Activated T-helper 1 cell treated with anti-CD3 and anti-CD28 coated beads, Interleukin-12 subunit alpha, Interleukin-12 subunit beta, Interleukin-2, Interleukin-4 antibody, amounts not matched to agents 30 ng/mL and 10 ng/mL and 1 ng/mL, durations not matched to agents 14 hours and 24 hours and 36 hours (primary cell): ENCODE measurements at places on chromosomes 3 and 15. TPM values are rescaled to one million over a fixed set of nuclear protein-coding genes. Genes with fewer than 3 reads are reported as not detected.

GRCh38 chr3:53211706-53212702 lies 43.8 kb downstream of the TKT start:
- H3K27me3 ChIP-seq, result peaks cover 5% of the 10 kb centered on the region
- no peaks in the 10 kb centered on the region for H3K4me1 ChIP-seq
- peaks cover 2% of the 10 kb centered on the region for H3K36me3 ChIP-seq

- no peak for DNase-seq
- no peak overlapping the region for H3K4me3 ChIP-seq
- H3K36me3 ChIP-seq, result no peaks in the 10 kb centered on the region
- no peaks in the 10 kb centered on the region for H3K4me1 ChIP-seq
- no peaks in the 10 kb centered on the region for H3K27me3 ChIP-seq
- H3K27ac ChIP-seq, result no peak overlapping the region
Measured at GRCh38 chr3:54670201-54671000, 257.5 kb downstream of the LRTM1 start.

GRCh38 chr15:47987461-47987860 lies 133.3 kb upstream of the SLC24A5 start:
- H3K4me1 ChIP-seq, result no peaks in the 10 kb centered on the region
- no peak overlapping the region for H3K27ac ChIP-seq
- H3K27me3 ChIP-seq, result peaks cover 7% of the 10 kb centered on the region
- no peak for DNase-seq
- no peak overlapping the region for H3K4me3 ChIP-seq
- H3K36me3 ChIP-seq, result no peaks in the 10 kb centered on the region

DNA sequence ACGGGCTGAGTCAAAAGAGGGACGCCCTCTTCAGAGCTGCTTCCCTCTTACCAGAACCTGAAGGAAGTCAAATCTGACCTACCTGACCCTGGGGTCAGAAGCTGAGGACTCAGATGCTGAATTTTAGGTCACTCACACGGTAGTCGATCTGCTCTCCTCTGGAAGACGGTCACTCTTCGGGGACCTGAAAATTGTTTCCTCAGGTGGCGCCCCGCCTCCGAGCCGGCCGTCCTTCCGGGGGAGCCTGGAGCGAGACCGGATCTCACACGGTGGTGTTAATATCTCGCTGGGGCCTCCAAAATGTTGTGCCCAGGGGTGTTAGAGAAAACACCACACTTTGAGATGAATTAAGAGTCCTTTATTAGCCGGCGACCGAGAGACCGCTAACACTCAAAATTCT lies 737.2 kb downstream of the SI start:
- H3K27ac ChIP-seq, result no peak overlapping the region
- no peaks in the 10 kb centered on the region for H3K4me1 ChIP-seq
- H3K27me3 ChIP-seq, result no peaks in the 10 kb centered on the region
- no peak overlapping the region for H3K4me3 ChIP-seq

- H3K27me3 ChIP-seq, result peaks cover 3% of the 10 kb centered on the region
- peak overlapping the region; percentile 70 for H3K27ac ChIP-seq
- DNase-seq, result no peak
- H3K4me1 ChIP-seq, result peaks cover 63% of the 10 kb centered on the region
- no peaks in the 10 kb centered on the region for H3K36me3 ChIP-seq
Measured at GRCh38 chr3:151305060-151305774, 11.4 kb downstream of the GPR87 start.

DNA sequence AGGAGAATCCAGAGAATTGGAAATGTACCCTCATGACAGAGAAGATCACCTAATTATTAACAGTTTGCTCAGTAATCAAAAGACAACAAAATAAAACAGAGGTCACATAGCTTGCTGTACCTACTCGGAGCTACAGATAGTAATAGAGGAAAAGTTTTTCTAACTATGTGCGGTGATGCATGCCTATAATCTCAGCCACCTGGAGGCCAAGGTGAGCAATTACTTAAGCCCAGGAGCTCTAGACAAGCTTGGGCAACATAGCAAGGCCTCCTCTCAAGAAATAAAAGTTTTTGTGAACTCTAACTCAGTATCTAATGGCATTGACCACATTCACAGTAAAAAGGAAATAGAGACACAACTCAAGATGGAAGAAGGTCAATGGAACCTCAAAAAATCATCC lies 243.6 kb downstream of the ATP8B4 start:
- peaks cover 39% of the 10 kb centered on the region for H3K36me3 ChIP-seq
- no peak overlapping the region for H3K4me3 ChIP-seq
- H3K27ac ChIP-seq, result no peak overlapping the region
- H3K4me1 ChIP-seq, result peaks cover 17% of the 10 kb centered on the region
- no peaks in the 10 kb centered on the region for H3K27me3 ChIP-seq

DNA sequence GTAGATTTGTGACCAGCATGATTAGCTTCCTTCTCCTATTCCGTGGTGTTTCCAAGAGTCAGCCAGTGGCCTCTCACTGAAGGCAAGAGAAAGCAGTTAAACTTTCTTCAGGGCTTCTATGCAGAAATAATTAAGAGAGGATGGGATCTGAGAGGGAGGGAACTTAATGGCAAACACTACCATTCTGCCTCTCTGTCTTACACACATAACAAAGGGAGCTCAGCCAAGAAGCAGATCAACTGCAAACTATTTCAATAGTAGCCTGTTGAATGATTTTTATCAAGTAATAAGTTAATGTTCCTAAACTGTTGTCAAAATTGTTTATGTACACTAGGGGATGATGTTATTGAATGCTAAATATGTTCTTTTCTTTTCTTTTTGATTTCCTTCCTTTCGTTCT lies 11.8 kb downstream of the OXSR1 start:
- peaks cover 17% of the 10 kb centered on the region for H3K36me3 ChIP-seq
- no peak overlapping the region for H3K4me3 ChIP-seq
- peaks cover 44% of the 10 kb centered on the region for H3K4me1 ChIP-seq
- no peak for DNase-seq
- H3K27ac ChIP-seq, result no peak overlapping the region

DNA sequence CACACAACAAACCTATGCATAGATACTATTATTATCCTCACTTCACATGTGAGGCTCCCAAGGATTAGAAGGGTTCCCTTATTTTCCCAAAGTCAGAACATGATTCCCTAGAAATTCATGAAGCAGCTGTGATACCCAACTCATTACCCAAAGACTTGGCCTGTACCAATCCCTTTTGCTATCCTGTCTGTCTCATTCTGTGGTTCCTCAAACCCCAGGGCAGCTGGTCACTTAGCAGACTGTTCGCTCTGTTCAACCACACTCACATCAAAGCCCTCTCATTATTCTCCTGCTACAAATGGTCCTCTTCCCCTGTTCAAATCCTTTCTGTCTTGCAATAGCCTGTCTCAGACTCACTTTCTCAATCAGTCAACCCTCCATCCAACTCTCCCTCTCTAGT lies 154.3 kb upstream of the TRIM42 start:
- H3K27ac ChIP-seq, result no peak overlapping the region
- no peaks in the 10 kb centered on the region for H3K4me1 ChIP-seq
- DNase-seq, result no peak
- H3K4me3 ChIP-seq, result no peak overlapping the region
- peaks cover 3% of the 10 kb centered on the region for H3K27me3 ChIP-seq

DNA sequence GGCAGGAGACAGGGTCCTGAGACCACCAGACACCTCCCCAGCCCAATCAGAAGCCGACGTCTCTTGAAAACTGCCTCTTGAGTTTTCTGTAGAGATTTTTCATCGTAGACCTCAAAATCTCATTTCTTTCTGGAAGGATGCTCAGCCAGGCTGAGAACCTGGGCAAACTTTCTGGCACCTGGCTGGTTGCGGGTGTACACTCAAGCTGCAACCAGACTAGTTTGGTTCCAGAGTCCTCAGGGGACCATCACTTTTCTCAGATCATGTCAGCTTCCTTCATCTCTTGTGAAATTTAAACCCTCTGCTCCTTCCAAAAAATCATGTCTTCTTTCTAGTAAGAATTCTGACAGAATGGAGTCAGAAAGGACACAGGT lies 45.1 kb downstream of the CMTM7 start:
- H3K27ac ChIP-seq, result peak overlapping the region; percentile 85
- peaks cover 9% of the 10 kb centered on the region for H3K36me3 ChIP-seq
- DNase-seq, result no peak
- H3K4me1 ChIP-seq, result peaks cover 78% of the 10 kb centered on the region
- no peaks in the 10 kb centered on the region for H3K27me3 ChIP-seq

DNA sequence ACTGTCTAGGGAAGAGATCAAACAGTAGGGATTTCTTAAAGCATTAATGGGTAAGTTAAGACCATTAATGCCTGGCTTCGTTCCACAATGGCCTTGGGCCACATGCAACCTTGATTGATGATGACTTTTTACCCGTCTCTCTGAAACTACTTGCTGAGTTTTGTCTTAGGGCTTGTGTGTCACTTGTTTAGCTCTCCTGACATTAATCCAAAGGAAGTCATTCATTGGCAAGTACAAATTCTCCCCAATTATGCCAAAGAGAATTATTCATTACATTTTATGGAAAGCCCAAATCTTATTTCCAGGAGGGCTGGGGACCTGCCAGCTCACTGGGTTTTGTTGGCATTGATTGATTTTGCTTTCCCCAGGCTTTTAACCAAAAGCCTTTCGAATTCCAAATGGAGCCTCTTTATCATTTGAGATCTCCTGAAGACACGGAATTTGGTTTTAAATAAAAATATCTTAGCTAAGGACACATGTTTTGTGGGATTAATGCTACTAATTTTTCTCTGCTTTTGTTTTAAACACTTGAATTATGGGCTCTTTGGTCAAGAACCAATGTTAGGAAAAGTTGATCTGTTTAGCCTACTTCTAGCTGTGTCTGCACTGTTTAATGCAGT lies 40.7 kb downstream of the SERPINI1 start:
- H3K4me1 ChIP-seq, result no peaks in the 10 kb centered on the region
- H3K36me3 ChIP-seq, result no peaks in the 10 kb centered on the region
- H3K27me3 ChIP-seq, result peaks cover 2% of the 10 kb centered on the region

DNA sequence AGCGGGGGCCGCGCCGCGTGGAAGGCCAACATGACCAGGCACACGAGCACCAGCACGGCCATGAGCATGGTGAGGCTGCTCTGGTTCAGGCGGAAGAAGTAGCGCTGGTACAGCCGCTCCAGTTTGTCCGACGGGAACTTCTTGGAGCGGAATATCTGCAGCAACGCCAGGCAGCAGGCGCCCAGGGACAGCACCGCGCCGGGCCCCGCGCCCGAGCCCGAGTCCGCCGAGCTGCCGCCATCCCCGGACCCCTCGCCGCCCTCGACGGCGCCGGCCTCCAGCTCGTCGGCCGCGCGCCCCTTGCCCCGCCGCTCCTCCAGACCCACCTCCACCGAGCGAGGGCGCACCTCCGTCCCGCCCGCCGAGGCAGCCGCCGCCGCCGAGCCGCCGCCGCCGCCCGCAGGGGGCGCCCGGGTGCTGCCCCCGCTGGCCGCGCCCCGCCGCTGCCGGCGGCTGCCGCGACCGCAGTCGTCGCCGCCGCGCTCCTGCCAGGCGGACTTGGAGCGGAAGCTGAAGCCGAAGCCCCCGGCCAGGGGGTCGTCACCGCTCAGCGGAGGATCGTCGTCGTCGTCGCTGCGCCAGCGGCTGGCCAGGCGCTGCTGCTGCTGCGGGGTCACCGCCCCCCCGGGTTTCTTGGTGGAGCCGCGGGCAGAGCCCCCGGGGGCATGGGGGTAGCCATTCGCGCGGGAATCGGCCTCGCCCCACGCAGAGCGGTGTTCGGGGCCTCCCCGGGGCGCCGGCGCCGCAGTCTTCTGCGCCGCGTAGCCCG lies 957 bp downstream of the ADCY5 start:
- peaks cover 66% of the 10 kb centered on the region for H3K27me3 ChIP-seq
- peaks cover 1% of the 10 kb centered on the region for H3K36me3 ChIP-seq

- no peaks in the 10 kb centered on the region for H3K27me3 ChIP-seq
- no peaks in the 10 kb centered on the region for H3K4me1 ChIP-seq
- no peaks in the 10 kb centered on the region for H3K36me3 ChIP-seq
- H3K4me3 ChIP-seq, result no peak overlapping the region
- H3K27ac ChIP-seq, result no peak overlapping the region
Measured at GRCh38 chr3:25292036-25292435, 136.0 kb upstream of the RARB start.

DNA sequence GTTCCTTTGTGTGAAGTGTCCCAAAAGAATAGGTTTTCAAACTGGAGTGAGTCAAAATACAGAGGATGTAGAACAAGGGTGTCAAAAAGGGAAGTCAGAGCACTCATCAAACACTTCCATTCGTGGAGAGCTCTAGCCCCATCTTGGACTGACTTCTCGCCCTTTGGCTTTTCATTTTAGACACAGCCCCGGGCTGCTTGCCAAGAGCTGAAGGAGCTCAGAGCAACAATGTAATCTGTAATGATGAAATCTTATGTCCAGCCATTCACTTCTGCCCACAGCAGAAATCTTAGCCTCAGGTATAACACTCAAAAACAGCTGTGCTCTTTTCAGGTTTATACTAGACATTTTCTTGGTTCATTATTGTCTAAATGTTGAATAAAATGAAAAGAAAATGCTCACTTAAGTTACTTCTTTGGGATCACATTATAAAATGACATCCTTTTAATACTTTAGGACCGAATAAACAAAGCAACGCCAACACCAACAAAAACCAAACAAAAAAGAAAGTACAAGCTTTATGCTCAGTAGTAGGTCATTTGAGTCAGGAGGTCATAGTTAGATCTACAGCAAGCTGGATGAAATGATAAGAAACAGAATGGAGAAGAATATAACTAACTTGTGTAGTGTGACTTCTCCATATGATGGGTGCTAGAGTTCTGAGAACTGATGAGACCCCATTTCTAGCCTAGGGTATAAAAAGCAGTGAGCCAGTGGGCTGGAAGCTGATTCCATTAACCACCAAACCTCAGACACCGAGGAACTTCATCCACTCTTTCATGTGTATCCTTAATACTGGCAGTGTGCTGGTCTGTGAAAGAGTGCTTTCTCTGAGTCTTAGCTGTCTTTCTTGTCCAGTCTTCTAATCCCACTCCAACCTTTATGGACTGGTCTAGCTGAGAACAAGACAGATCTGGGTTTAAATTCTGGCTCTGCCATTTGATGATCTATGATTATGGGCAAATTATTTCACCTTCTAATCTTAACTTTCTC lies 131.8 kb upstream of the SLC7A14 start:
- H3K27me3 ChIP-seq, result peaks cover 7% of the 10 kb centered on the region
- H3K4me3 ChIP-seq, result no peak overlapping the region
- no peak for DNase-seq
- no peaks in the 10 kb centered on the region for H3K36me3 ChIP-seq
- H3K27ac ChIP-seq, result no peak overlapping the region
- no peaks in the 10 kb centered on the region for H3K4me1 ChIP-seq

GRCh38 chr3:29686889-29687592 lies 406.2 kb downstream of the RBMS3 start:
- H3K4me3 ChIP-seq, result no peak overlapping the region
- peak overlapping the region; percentile 36 for H3K27ac ChIP-seq
- DNase-seq, result peak; percentile 5
- H3K36me3 ChIP-seq, result no peaks in the 10 kb centered on the region
- H3K27me3 ChIP-seq, result peaks cover 5% of the 10 kb centered on the region

- no peaks in the 10 kb centered on the region for H3K27me3 ChIP-seq
- H3K4me3 ChIP-seq, result no peak overlapping the region
- no peaks in the 10 kb centered on the region for H3K4me1 ChIP-seq
- no peak overlapping the region for H3K27ac ChIP-seq
- no peaks in the 10 kb centered on the region for H3K36me3 ChIP-seq
Measured at GRCh38 chr15:26453914-26454313, 319.0 kb downstream of the GABRB3 start.

DNA sequence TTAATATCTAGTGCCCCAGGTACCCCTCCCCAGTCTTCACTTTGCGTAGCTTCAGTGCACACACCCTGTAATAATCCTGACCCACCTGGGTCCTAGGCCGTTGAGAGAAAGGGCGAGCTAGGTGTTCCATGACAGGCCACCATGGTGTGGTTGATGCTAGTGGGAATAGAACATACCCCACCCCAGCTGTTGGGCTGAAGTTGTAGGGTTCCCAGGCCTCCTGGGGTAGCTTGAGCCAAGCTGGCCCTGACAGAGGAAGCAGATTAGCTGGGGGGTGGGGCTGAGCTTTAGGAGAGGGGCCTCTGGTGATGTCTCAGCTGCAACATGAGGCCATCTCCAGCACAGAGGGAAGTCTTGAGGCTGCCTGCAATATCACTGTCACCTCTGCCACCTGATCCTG lies 40.5 kb downstream of the RAB11A start:
- no peak overlapping the region for H3K27ac ChIP-seq
- H3K4me1 ChIP-seq, result peaks cover 19% of the 10 kb centered on the region
- H3K36me3 ChIP-seq, result peaks cover 27% of the 10 kb centered on the region

The LRRC15 gene
- total RNA-seq, result not detected in 2 replicates

The TGM4 gene
- not detected in 2 replicates for total RNA-seq

The IQCH gene
- 0.88 and 1.2 TPM in 2 replicates for total RNA-seq
